ENCODE measurements at places on chromosomes 6 and 20. TPM values are rescaled to one million over a fixed set of nuclear protein-coding genes. Genes with fewer than 3 reads are reported as not detected.

GRCh38 chr6:33592280-33592594 is 12.2 kb upstream of the BAK1 start:
- no peak for DNase-seq

LINC00237 gene
- polyA plus RNA-seq, result not detected

DNA sequence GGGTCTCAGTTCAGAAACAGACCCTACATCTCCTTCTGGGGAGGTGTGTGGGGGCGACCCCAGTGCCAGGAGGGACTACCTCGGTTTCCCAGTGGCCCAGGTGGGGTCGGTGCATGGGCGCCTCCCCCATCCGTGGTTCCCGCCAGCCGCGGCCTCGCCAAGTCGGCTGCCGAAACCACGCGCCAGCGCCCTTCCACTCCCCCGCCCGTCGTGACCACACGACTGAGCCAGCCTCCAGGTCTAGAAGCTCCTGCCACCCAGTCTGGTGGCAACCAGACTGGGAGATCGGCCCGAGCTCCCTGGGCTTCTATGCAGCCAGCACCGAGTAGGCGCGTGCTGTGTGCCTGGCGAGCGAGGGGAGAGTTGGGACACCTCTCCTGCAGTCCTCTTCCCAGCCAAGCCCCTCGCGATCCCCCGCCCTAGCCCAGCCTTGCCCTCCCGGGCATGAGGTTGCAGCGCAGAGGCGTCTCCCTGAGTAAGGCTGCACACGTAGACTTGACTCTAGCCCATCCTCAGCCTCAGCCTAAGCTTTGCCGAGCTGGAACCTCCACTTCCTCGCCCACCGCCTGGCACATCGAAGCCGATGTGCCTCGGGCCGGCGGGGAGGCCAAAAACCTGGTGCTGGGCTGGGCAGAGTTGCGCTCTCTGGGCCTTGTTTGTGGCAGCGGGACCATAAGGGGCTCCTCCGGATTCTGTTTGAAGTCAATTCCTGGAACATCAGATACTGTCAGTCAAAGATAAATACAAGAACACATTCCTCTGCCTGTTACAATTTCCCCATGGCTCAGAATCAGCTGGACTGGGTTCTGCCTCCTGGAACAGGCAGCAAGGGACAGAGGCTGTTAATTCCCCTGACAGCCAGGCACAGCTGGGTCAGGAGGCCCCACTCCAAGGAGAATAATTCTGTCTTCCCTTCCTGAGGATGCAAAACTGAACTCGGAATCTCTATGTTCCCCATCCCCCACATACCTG is 1.5 kb upstream of the CPNE5 start:
- DNase-seq, result no peak

DNA sequence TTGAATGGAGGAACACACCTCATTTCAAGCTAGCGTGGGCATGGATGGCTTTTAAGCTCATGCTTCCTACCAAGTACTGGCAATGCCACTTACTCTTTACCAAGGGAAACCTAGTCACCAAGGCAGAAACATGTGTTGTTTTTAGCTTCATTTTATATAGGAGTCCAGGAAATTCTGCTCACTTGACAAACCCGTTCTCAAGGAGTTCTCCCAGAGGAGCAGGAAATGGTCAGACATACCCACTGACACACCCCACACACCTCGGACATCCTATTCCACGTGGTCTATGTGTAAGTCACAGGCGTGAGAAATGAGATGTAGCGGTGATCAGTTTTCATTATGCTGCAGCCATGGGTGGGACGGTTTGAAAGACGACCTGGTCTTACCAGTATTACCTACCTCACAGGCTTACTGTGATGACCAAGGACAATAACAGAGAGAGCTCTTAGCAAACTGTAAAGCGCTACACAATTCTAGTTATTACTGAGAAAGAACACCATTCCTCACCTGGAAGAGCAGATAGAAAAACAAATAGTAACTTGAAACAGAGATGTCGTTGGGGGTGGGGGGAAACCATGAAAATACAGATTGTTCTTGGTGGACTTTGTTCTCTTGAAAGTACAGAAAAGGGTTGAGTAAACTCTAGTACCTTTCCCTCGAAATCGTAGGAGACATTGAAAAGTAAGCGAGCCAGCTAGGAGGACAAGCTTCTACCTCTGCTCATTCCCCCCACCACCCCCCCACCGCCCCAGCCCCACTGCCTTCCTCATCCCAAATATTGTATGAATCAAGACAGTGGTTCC is 1.7 kb downstream of the CNKSR3 start:
- no peak for DNase-seq

DNA sequence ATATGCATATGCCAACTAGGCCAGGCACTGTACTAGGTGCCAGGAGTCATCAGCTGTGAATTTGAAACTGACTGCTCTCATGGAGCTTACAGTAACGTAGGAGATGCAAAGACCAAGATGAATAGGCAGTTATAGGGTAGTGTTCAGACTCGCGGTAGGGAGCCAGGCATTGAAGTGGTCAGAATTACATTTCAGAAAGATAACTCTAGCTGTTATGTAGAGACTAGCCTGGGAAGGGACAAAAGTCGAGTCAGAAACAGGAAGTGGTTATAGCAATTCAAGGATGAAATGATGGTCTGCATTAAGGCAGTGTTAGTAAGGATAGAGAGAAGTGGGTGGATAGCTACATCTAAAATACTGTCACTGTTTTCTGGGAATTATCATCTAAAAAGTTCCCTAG is 56.6 kb downstream of the PCMT1 start:
- no peak for DNase-seq

GRCh38 chr20:57840504-57841296 is 130.9 kb upstream of the PMEPA1 start:
- DNase-seq, result no peak

- DNase-seq, result no peak
Measured at GRCh38 chr6:164502833-164503232, 806.6 kb downstream of the C6orf118 start.

- no peak for DNase-seq
Measured at GRCh38 chr6:147525519-147526209, 17.2 kb downstream of the SAMD5 start.
